Activated CD4-positive, alpha-beta T cell treated with anti-CD3 and anti-CD28 coated beads, Interleukin-2, amount 10 ng/mL, durations not matched to agents 7 days and 5 days (primary cell): ENCODE measurements at places on chromosomes 7 and 10.

DNA sequence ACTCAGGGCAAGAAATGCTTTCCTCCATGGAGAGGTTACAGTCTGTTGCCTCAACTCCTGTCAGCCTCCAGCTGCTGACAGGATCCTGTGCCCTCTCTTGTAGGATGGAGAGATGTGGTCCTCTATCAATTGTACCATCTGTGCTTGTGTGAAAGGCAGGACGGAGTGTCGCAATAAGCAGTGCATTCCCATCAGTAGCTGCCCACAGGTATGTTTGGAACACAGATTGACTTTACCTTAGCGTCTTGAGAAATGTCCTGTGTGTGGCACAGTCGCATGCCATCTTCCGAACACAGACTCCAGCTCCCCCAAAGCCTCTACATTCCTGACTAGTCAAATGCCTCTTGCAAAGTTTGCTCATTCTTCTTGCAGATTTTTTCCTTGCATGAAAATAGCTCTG lies 152.6 kb downstream of the BMPER start:
- DNase-seq, result no peak

- no peak for DNase-seq
Measured at GRCh38 chr10:95850791-95851190, 57.0 kb upstream of the CC2D2B start.

GRCh38 chr10:77111611-77112550 lies 525.7 kb downstream of the KCNMA1 start:
- peak; percentile 28 for DNase-seq

DNA sequence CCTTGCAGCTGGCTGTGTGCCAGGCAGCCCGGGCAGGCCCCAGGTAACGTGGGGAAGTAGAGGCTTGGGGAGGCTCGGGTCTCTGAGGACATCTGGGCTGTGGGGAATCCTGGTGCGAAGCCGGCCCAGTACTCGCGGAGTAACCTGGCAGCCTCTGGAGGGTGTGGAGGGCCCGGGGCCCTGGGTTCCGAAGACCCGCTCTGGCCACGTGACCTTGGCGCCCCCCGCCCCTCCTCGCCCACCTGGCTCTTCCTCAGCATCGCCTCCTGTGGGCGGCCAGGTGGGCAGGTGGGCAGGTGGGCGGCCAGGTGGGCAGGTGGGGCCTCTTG lies 143.1 kb downstream of the WDR37 start:
- no peak for DNase-seq

- no peak for DNase-seq
Measured at GRCh38 chr10:59362959-59363381, 621 bp upstream of the FAM13C start.

DNA sequence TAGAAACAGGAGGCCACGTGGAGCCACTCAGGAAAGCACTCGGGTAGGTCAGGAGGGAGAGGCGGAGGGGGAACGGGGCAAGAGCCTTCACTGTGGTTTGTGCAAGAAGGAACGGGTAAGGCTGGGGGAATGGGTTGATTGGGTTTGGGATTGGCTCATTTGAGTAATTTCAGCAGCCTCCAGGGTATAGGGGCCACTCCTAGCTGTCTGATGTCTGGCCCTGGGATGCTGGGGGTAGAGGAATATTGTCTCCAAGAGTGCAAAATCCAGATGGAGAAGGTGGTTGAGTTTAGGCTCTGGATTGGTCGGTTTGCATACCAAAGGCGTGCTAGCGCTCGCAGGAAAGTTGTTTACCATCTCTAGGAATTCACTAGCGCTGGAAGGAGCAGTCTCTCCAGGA lies 47.2 kb downstream of the MYL10 start:
- DNase-seq, result no peak

GRCh38 chr7:6709808-6710207 lies 3.1 kb upstream of the ZNF12 start:
- no peak for DNase-seq

DNA sequence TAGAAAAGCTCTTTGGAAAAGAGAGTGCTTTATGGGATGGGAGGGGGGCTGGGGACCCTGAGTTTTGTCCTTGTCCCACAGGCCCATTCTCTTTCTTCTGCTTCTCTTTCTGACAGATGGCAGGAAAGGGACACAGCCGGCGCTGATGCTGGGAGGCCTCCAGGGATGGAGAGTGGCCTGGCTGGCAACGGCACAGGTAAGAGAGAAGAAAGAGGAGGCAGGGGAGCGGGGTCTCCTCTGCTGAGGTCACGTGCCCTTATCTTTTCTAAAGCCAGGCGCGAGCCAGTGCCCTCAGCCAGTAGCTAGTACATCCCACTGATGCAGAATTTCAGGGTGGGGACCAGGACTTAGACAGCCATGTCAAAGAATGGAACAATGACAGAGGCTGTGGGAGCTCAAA lies 9.2 kb downstream of the ZNF775 start:
- no peak for DNase-seq

- DNase-seq, result no peak
Measured at GRCh38 chr10:17255512-17255911, 27.5 kb downstream of the VIM start.

- peak; percentile 23 for DNase-seq
Measured at GRCh38 chr10:114043532-114044246, at the start of gene ADRB1. ADRB1 (plus strand) TSS chr10:114043866; CDS start chr10:114044133, 267 bp downstream.

GRCh38 chr7:113013761-113014449 lies 72.7 kb downstream of the GPR85 start:
- no peak for DNase-seq

DNA sequence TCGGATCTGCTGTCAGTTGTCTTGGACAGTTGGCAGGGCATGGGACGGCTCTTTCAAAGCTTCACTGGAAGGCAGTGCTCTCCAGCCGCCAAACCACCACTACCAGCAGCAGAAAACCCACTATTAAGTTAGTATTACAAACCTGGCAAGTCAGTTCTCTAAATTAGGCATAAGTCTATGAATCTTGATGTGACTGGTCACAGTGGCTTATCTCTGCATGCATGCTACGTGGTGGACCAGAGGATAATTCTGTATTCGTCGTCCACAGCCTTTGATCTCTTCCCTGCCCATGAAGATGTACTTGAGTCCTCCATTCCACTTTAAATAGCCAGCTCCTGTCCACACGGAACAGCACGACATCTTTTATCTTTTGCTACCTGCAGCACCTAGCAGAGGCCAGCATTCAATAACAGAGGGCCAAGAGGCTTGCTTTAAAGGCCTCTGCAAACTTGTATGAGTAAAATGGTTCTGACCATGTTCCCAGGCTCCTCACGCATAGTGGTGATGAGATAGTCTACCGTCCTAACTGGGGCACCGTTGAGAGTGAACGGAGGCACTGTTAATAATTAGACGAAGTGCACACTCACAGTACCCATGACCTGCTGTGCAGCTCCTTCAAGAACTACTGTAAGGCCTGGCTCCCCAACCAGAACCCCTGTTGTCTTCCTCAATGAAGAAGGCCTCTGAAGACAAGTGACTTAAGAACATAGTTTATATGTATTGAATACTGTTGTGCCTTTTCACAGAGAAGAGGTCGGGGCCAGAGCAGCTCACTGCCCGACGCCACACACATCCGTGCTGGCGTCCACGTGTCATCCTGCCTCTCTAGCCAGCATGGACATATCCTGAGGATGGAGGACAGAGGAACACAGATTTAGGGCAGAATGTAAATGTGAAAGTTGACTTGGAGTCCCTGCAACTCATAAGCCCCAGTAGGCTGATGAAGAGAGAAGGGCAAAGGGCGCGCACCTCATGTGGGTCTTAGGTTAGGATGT lies 1.0 kb downstream of the GPR146 start:
- no peak for DNase-seq

GRCh38 chr10:129924375-129925085 lies 39.5 kb downstream of the EBF3 start:
- DNase-seq, result no peak

GRCh38 chr7:110417611-110418010 lies 673.3 kb upstream of the LRRN3 start:
- no peak for DNase-seq

DNA sequence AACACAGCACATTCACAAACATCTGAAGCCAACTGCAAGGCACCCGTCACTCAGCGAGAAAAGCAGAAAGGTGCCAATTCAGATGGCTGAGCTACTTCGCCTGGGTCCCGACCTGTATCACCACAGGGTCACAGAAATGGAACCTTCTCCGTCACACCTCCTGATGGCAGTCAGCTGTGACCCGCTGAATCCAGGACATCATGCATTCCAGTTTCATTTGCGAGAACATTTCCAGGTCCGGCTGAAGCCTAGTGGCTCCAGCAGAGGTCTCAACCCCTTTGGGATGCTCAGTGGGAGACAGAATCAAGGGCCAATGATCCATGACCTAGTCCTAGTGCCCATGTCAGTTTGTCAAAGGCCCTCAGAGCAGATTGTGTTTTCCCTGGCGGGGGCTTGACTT lies 193.6 kb upstream of the KLF14 start:
- DNase-seq, result no peak

DNA sequence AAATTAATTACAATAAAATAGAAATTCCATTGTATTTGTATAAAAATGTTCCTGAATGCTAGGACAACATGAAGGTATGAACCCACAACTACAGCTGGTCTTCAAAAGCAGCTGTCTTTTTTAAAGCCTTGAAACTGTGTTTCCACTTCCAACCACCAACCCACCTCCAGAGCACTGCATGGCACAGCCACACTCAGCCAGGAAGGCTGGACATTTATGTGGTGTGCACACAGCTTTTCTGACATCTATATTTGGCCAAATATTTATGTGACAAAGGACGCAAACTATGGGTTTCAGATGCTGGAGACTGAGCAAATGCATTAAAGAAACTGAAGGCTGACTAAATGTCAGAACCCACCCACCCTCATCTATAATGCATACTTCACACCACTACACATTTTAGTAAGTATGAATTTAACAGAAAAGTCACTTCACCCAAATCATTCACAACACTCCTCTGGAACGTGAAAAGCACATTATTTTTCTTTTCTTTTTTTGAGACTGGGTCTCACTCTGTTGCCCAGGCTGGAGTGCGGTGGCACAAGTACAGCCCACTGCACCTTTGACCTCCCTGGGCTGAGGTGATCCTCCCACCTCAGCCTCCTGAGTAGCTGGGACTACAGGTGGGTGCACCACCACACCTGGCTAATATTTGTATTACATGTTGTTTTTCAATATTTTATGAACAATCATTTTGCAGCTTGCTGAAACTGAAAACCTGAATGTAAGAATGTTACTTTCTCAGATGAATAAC lies 27.9 kb upstream of the DAGLB start:
- DNase-seq, result no peak

DNA sequence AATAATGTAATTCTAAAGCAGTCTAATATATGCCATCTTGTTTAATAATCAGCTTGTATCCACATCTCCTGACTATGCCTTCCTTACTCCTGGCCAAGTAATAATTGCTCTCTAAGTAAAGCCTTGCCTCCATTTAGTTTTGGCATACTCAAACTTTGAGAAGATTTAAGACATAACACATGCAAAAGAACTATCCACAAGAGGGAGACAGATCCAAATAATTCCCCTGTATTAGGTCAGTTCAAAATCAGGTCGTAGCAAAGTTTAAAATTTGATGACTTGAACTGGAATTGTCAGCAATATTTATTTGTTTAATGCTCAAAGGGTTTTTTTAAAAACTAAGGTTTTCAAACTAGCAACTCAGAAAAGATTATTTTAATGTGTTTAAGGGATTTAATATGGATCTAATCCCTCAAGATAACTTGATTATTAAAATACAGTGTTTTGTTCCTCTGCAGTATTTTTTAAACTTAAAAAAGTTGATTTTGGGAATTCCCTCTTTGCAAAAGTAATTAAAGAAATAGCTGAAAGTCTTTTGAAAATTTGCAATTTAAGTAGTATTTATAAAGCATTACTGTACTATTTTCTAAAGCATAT lies 95.3 kb downstream of the HDAC9 start:
- DNase-seq, result no peak

DNA sequence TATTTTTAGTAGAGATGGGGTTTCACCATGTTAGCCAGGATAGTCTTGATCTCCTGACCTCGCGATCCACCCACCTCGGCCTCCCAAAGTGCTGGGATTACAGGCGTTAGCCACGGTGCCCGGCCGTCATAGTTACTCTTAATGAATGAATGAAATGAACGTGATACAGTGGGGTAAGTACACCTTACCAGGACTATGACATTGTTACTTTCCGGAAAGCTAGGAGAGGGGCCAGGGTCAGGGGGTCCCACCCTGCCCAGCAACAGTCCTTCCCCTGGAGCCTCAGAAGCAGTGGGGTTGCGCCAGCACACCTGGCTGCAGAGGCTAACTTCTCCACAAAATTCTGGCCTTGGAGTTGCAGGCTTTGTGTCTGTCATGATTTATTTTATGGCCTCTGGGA lies 21.4 kb downstream of the VSTM4 start:
- no peak for DNase-seq

GRCh38 chr10:3902054-3902808 lies 117.2 kb upstream of the KLF6 start:
- DNase-seq, result no peak

DNA sequence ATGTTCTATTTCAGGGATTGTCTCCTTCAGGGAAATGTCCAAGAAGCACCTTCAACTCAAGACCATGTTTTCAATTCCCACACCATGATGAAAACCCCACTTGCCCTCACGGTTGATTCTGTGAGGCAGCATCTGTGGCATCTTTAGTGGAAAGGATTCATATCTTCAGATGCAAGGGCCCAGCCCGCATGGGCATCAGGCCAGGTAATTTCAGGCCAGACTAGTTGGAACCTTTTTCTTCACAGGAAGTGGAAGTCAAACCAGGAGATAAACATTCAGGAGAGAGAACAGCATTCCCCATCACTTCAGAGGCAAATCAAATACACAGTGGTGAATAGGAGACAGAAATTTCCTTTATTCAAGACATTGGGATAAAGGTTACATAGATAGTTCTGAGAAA lies 88.8 kb downstream of the JCAD start:
- no peak for DNase-seq

GRCh38 chr7:1989049-1989860 lies 243.5 kb downstream of the MAD1L1 start:
- no peak for DNase-seq

DNA sequence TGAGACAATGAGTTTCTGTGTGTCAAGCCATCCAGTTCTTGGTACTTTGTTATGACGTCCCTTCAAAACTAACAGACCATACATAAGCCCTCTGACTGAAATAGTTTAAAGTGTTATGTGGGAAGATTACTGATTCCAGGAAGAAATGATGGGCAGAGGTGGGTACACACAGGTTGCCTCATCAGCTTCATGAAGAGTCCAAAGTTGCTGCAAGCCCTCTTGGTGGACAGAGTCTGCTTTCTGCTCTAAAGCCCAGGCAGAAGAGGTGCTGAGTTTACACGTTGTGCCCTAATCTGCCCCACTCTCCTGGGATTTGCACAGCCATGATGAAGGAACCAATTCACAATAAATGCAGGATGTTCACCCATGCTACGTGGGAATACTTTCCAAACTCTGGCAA lies 187.4 kb downstream of the PARD3 start:
- no peak for DNase-seq

DNA sequence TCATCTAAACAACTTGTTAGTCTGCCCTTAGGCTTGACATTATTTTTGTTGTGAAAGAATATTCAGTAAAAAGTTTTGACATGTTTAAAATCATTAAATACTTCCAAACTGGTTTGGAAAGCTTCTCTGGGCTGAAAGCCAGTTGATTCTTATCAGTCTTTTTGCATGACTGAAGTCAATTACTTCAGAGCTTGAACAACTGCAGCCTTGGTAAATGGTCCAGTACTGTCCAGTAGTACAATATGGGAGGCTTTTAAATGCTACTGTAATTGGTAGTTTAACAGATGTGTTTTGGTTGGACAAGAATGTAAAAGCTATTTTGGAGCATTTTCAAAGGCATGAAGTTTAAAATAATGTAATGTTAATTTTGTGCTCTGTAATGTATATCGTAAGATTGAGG lies 103.4 kb downstream of the SDK1 start:
- DNase-seq, result no peak

GRCh38 chr7:158613481-158613880 lies 25.9 kb upstream of the PTPRN2 start:
- DNase-seq, result no peak
